ENCODE measurements at places on chromosomes 11 and 22.
A peak's percentile ranks its signal among the peaks of the same experiment; 100 is the strongest.

- peak; percentile 25 for DNase-seq
Measured at GRCh38 chr11:72815110-72815618, 953 bp downstream of the ATG16L2 start.

- DNase-seq, result no peak
Measured at GRCh38 chr11:114050258-114050927, 9.1 kb upstream of the ZBTB16 start.

DNA sequence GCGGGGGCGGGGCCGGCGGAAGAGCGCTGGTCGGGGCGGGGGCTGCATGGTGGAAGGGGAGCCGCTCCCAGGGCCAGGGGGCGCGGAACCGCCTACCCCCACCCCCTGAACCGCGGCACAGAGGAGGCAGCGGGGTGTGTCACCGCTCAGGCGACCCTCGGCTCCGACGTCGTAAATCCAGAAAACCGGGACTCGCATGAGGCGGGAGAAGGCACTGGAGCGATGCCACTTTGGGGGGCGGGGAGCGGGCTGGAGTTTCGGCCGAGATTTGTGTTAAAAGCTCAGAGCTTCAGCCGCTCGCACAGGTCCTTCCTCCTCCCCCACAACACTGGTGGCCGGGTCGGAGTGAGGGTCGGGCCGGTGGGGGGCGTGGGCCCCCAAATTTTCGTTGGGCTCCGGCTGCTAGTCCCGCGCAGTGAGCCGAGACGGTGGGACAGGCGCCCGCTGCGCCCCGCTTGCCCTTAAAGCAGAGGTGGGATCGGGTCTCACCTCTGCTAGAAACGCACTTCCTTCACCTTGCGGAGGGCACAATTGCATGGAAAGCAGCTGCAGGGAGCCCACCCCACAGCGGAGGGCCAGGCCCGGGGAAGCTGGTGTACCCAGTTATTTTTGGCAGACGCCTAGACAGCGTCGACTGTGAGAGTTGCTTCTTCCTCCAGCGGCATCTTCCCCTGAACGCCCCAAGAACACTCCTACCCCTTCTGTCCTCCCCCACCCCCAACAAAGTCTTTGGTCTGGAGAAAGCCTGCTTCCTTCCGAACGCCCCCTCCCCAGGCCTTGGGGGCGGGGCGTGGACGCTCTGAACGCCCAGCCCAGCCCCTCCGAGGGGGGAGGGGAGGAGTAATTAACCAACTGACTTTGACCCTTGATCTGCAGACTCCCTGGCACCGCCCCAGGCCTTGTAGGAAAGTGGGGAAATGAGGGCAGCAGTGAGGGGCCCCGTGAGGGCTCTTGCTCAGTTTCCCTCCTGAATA, 1.1 kb downstream of the OVOL1 start:
- no peak for DNase-seq

GRCh38 chr11:67691149-67691548, 16.7 kb upstream of the ALDH3B2 start:
- no peak for DNase-seq

- DNase-seq, result no peak
Measured at GRCh38 chr11:103109818-103110388, 677 bp downstream of the DYNC2H1 start.

DNA sequence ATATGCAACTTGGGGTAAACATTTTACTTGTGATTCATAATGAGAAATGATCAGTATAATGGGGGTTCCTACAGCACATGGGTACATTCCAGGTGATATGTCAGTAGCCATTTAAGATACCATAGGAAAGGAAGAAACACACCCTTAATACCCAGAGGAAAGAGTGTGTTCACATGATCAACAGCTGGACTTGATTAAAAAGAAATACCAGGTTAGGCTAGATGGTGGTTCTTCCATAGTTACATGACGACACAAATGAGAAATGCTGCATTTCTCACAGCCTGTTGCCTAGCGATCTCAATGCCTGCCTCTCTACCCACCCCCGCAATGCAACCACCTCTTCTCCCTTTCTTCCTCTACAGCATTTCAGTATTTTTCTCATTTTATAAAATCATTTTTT, 96.8 kb downstream of the TTC28 start:
- peak; percentile 33 for DNase-seq

DNA sequence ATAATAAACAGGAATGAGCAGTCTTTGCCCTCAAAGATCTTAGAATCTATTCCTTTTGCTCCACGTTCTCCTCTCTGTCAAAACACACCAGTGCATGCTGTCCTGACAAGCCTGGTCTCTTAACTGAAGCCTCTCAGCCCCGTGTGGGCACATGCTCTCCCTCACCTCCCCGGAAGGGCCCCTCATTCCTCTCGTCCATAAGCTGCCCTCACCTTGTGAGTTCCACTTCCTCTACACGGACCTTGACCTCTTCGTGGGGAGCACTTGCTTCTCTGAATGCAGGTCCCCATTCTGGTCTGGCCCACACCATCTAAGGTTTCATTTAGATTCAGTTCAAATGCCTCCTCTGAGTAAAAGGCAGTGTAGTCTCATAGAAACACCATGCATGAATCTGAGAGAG, 412.3 kb upstream of the SYN3 start:
- no peak for DNase-seq

- DNase-seq, result no peak
Measured at GRCh38 chr11:118476676-118477075, 40.4 kb downstream of the KMT2A start.

DNA sequence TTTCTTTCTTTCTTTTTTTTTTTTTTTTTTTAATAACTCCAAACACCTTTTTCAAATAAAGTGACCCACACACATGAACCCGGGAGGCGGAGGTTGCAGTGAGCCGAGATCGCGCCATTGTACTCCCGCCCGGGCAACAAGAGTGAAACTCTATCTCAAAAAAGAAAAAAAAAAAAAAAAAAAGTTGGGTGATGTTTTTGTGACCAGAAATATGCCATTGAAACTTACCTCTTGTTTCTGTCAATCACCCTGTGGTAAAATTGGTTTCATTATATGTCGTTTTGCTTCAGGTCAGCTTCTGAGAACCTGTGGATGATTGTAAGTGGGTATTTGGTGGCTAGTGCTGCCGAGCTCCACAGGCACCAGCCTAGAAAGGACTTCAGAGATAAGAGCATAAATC, 238.8 kb downstream of the TBC1D22A start:
- DNase-seq, result no peak

DNA sequence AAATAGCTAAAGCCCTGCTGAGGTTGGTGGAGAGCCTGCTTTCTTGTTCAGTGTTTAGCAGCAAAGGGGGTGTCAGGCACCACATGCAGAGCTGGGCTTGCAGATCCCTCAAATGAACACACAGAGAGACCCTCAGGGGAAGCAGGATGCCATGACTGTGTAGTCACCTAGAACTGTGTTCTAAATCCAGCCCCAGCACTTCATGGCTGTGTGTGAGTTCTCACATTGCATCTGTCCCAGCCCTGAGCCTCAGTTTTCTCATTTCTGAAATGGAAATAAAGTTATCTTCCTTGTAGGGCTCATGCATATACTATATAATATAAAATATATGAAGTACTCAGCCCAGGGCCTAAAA, 47.1 kb downstream of the CWC15 start:
- no peak for DNase-seq

GRCh38 chr11:108596701-108597100, 3.1 kb upstream of the EXPH5 start:
- no peak for DNase-seq

- no peak for DNase-seq
Measured at GRCh38 chr11:125569915-125570621, 791 bp downstream of the EI24 start.

- DNase-seq, result no peak
Measured at GRCh38 chr22:19664951-19665783, 49.1 kb upstream of the SEPTIN5 start.

GRCh38 chr11:46382646-46383403, 1.4 kb downstream of the MDK start:
- DNase-seq, result peak; percentile 69

- peak; percentile 36 for DNase-seq
Measured at GRCh38 chr11:128890543-128891368, at the start of gene KCNJ5. KCNJ5 (plus strand) TSS chr11:128891356; CDS start chr11:128911274, 19,918 bp downstream.

DNA sequence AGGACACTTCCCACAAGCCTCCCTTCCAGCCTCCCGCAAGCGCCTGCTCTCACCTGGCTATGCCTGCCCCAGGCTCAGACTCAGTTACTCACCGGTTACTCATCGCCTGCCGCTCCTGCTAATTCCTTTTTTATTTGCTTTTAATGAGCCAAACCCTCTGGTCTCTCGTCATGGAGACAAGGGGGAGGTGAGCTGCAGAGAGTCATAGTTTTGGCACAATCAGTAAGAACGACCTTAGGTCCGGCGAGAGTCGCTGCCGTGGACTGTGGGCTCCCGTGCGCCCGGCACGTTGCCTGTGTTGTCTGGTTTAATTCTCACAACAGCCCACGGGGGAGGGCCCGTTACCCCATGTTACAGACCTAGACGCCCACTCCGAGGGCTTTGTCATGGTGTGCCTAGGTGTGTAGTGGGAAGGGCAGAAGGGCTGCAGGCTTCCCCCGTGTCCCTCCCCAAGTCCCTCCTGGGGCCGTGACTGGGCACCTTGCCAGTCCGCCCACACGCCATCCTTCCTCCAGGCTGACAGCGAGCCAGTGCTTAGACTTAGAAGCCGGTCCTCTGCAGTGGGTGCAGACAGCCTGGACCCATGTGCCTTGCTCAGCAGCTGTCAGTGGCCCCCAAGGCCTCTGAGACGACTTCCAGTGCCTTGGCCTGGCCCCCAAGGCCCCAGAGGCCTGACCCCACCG, 42.2 kb downstream of the WNT7B start:
- DNase-seq, result peak; percentile 92

DNA sequence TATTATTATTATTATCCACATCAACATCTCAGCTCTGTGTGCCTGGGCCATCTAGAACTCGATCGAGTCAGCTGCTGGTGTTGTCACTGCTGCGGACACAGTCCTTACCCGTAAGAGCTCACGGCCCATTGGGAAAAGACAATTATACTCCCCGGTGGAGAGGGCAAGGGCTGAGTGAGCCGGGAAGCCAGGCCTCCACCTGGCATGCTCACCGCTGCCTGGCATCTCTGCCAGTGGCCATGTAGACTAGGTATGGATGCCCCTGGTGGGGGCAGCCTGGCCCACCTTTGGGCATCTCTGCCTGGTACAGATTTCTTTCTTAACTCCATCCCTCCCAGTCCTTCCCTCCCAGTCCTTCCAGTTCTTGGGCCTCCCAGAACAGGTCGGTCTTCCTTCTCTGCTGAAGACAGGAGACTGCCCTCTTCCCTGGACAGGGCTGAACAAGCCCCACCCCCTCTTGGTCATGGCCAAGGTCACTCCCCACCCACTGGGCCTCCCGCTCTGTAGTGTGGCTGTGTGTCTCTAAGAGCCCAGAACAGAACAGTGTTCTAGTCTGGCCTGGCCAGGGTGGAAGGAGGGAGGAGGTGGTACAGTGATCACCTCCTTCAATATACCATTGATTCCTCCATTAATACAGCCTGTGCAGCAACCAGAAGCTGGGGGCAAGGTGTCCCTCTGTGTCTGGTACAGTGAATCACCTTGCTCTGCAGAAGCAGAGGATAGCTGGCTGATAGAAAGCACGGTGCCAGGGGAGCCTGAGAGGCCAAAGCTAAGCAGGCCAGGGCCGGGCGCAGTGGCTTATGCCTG, 57.7 kb downstream of the FLRT1 start:
- DNase-seq, result no peak

DNA sequence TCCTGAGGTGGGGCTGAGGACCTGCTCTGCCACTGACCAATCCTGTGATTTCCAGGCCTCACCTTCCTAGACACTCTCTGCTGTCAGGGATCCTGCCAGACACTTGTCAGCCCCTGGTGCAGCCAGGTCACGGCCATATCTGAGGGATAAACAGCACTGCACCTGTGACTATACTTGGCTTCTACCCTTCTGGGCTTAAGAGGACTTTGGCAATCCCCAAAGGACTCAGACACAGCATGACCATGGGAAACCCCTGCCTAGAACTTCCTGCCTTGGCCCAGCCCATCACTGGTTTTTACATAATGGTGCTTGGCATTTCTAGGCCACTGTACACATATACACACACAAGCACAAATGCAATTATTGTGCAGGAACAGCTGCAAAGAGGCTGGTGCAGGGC, 11.6 kb upstream of the OLFML1 start:
- DNase-seq, result no peak

GRCh38 chr11:129700701-129701100, 114.9 kb upstream of the TMEM45B start:
- no peak for DNase-seq

- DNase-seq, result no peak
Measured at GRCh38 chr11:45169310-45170072, 23.1 kb downstream of the PRDM11 start.

All from urothelium cell line (cell line).